CD4-positive, alpha-beta T cell treated with Interleukin-15 for 4 hours (primary cell): ENCODE measurements at places on chromosomes 6 and 20.

DNA sequence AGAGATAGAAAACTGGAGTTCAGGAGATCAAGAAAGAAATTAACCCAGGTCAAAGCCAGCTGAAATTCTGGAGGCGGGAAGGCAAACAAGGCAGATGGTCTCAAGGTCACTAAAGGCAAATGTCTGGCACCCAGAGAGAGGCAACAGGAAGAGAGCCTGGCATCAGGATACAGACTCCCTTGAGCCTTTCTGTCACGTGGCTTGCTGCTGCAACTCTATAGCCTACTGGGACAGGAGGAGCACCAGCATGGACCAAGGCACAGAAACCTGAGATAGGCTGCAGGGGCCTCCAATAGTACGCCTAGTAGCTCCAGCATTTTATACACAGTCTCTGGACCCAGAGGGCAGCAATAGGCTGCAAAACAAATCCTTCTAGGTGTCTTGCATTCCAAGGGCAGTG, 75.1 kb downstream of the SEL1L2 start:
- DNase-seq: no peak

GRCh38 chr20:61811166-61811565, 254.5 kb downstream of the TAF4 start:
- no peak for DNase-seq

- DNase-seq: no peak
Observed at GRCh38 chr6:160031442-160031841, 62.6 kb downstream of the IGF2R start.

GRCh38 chr6:34891296-34891695, 2.2 kb downstream of the ANKS1A start:
- DNase-seq: no peak

GRCh38 chr20:34632870-34633452, 43.9 kb downstream of the PIGU start:
- no peak for DNase-seq

- DNase-seq: no peak
Observed at GRCh38 chr20:52444455-52444854, 252.9 kb upstream of the ZFP64 start.

- DNase-seq: no peak
Observed at GRCh38 chr6:145028144-145028818, 707.0 kb downstream of the EPM2A start.

DNA sequence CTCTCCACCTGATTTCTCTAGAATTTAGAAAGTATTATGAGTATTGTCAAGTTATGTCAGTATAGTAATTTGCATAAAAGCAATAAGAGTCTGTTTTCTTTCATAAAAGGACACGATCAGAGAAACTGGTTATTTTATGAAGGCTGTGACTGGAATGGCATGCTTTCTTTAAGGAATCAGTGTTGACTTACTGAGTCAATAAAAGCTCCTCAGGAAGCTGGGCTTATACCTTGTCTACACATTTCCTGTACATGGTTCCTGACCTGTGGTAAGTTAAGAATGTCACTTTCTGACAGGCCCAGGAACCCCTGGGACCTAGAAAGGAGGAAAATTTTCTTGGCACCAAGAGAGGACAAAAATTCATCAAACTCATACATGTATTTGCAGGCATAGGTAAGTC, 1224.0 kb upstream of the ADGRB3 start:
- DNase-seq: no peak

DNA sequence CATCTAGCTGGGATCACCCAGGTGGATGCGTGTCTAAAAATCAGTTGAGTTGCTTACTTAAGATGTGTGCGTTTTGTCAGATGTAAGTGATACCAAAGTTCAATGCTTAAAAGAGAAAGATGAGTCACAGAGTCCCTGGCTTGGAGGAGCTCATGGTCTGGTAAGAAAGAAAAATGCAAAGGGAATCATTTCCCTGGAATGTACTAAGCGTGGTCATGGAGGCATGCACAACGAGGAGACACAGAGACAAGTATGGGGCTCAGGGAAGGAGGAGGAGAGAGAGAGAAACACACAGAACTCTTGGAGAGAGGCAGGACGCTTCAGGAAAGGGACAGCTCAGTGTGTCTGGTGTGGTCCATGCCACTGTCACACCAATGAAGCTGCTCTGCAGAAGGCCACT, 186.9 kb upstream of the GMDS start:
- DNase-seq: no peak

DNA sequence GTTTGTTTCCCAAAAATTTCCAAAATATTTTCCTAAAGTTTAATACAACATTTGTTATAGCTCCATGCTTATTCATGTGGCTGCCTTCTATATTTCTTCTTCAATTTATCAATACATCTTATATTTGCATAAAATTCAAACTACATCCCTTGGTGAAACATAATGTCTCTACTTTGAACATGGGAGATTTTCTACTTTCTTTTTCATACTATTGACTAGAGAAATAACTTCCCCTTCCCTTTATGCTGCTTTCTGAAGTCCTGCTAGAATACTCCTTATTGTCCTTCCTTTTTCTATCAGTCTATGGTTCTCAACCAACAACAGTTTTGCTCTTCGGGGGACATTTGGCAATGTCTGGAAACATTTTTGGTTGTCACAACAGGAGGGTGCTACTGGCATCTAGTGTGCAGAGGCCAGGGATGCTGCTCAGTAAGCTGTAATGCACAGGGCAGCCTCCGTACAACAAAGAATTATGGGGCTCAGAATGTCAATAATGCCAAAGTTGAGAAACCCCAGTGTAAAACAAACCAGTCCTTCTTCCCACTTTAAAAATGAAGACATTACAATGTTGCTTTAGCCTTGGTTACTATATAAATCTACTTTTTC, 29.9 kb downstream of the MKKS start:
- no peak for DNase-seq

DNA sequence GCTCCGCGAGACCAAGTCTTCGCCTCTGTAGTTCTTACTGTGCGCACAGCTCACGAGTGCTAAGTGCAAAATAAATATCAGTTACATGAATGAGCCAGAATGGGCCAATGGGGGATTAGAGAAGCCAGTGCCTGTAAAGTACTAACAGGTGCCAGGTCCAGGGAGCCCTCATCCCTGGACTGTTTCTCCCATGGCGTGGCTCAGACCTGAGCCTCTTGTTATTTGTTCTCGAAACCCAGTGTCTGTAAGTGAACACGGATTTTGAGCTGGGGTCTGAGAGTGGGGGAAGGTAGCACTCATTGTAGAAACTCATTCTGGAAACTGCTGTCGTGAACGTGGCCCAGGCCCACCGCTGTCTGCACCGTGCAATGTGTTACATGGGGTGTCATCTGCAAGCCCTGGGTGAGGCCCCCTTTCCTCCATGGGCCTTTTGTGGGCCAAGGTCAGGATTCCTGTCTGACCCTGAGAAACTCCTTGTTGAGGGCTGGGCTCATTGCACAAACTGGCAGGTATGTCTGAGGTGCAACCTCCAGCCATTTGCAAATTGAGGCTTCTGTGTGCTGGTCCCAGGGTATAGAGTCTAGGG, 154.7 kb downstream of the SYCP2 start:
- no peak for DNase-seq

DNA sequence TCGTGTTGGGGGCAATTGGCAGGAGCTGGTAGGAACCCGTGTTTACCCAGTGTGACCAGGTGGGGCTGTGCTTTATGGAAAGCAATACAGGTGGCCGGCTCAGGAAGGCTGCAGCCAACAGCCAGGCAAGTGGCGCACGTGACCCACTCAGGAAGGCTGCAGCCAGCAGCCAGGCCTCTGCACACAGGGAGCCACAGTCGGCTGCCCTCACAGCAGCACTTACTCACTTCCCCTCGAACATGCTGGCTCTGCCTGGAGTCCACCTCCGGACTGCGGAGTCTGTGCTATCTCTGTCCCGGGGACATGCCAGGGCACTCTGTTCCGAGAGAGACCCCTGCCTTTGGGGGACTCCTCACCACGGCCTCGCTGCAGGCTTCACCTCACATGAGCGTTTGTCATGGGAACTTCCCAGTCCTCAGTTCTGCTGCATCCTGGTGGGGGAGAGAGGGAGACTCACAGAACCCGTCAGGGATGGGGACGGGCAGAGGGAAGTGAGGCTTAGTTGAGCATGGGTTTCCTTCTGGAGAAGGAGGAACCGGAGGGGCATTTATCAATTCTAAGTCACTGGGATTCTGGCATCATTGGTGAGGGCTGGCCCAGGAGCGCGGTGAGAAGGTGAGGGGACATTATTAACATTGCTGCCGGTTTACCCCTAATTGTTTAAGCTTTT, 76.8 kb downstream of the TTLL2 start:
- DNase-seq: no peak

GRCh38 chr6:16232086-16232485, 6.3 kb upstream of the GMPR start:
- DNase-seq: no peak

DNA sequence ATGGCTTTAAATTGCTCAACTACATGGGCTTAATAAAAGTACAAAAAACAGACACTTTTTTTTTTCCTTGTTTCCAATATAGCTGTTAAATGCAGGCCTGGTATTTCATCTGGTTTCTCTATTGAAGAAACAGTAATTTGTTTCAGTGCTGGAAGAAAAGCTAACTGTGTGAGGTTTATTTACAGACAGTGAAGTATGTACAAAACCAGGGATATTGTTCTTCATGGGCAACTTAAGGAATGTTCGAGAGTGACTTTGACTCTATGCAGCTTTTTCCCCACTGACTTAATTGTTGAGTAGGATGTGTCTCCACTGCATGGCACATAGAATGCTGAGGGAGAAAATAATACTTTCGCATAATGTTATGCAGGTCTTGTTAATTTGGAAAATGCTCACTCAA, 31.0 kb upstream of the PRL start:
- no peak for DNase-seq

- DNase-seq: no peak
Observed at GRCh38 chr20:57838670-57839151, 128.9 kb upstream of the PMEPA1 start.

- no peak for DNase-seq
Observed at GRCh38 chr20:17014756-17015366, 212.0 kb upstream of the PCSK2 start.

GRCh38 chr6:17460862-17461261, 67.5 kb downstream of the CAP2 start:
- no peak for DNase-seq

- no peak for DNase-seq
Observed at GRCh38 chr6:15621203-15622044, 41.4 kb downstream of the DTNBP1 start.

GRCh38 chr6:72418495-72418894, 203.4 kb upstream of the KCNQ5 start:
- DNase-seq: no peak

DNA sequence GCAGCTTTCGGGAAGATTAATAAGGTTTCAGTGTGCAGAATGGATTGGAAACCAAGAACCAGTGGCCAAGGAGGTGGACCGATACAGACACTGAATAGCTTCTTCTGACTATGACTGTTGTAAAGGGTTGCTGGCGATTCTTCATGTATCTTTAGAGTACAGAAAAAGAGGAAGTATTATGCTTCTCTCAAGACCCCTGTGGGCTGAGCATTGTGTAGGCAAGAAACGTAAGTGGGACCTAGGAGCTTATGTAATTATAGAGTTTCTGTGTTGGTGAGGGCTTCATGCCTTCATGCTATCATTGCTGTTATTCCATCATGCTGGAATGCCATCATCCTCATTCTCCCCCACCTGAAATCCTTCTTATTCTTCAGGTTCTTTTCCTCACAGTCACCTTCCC, 105.4 kb upstream of the AKIRIN2 start:
- DNase-seq: no peak

DNA sequence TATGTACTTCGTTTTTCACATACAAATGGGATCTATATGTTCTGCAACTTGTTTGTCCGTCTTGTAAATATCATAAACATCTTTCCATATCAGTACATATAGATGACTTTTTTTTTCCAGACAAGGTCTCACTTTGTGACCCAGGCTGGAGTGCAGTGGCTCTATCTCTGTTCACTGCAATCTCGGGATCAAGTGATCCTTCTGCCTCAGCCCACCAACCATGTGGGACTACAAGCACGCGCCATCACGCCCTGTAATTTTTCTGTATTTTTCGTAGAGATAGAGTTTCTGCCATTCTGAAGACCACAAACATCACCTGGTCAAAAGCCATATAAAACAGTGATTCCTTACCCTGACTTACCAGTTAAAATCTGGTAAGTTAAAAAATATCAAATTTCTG, 37.7 kb upstream of the SYNCRIP start:
- DNase-seq: no peak

GRCh38 chr6:135935941-135936601, 84.6 kb downstream of the PDE7B start:
- DNase-seq: no peak

GRCh38 chr6:33947916-33948594, 144.3 kb upstream of the MLN start:
- DNase-seq: no peak

- no peak for DNase-seq
Observed at GRCh38 chr6:53925891-53926290, 131.1 kb downstream of the LRRC1 start.

DNA sequence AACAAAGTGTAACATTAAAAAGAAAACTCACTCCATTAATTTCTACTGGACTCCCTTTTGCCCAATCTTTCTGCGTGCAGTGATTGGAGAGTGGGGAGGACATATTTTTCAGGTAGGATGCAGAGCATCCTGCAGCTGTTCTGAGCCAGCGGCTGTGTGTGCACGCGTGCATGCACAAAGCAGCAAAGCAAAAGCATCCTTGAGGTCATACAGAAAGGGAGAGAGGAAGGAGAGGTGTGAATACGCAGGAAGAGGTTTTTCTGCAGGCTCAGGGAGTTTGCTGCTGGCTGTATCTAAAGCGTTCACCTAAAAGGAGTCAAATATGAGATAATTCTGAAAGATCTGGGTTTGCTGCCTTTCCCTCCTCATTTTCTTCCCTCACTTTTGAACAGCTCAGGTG, 108.4 kb downstream of the HUS1B start:
- peak; percentile 9 for DNase-seq

DNA sequence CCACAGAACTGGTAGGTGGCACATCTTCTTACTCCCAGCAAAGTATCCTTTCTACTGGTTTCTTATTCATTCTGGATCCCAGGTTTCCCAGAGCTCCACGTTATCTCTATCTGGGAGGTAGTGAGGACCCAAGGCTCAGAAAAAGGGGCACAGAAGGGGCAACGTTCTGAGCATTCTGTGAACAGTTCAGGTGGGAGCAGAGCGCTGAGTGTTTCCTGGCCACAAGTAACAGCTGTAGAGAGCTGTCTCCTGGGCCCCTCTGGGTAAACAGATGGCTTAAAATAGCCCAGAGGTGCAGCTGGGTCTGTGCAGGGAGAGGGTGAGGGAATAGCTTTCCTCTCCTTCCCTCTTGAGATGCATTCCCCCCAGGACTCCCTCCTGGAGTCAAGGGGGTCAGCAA, 2.1 kb downstream of the APOBEC2 start:
- DNase-seq: no peak
